ENCODE measurements at places on chromosomes 3 and 15. TPM values are rescaled to one million over a fixed set of nuclear protein-coding genes. Genes with fewer than 3 reads are reported as not detected.

- DNase-seq: no peak
Observed at GRCh38 chr3:185631508-185632206, 45.6 kb downstream of the SENP2 start.

DNA sequence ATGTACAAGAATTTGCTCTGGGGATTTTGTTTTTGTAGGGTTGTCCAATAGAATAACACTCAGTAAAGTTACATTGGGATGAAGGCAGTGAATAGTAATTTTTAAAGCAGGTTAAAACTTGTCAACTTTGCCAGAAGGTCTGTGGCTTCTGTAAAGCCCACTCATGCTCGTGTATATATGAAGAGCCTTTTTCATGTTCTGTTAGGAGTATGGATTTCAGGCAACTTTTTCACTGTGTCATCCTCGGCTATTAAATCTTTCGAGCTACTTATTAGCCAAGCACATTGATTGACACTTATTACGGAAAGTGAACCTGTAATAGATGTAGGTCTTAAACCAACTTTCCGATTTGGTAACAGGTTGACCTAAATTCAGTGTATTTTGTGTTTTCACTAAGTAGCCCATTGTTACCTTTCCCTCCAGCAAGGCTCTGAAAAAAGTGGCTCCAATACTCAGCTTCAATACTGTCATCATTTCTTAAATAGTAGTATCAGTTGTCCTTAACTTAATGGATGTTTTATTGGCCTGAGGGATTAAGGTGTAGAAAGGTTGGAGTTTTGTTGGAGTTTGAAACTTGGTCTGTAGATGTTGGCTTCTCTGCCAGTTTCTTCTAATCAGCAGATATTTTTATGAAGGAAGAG, 1.7 kb downstream of the PAK2 start:
- no peak for DNase-seq

DNA sequence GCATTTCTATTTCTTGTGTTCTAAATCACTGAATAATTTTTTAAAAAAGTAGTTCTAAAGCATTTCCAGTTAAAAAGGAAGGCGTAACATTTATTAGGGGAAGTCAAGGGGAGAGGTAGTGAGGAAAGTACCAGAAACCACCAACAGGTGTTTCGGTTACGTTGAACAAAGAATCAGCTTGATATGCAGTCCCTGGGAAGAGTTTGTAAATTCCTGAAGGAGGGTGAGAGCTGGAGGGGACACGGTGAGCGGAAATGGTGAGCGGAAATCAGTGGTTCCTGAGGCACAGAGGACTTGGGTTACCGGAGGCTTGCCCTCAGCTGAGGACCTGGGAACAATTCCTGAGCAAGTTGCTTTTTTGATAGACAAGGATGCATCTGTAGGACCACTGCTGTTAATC, 17.8 kb downstream of the MAP2K1 start:
- no peak for DNase-seq

EIF3J gene
- 121 TPM for total RNA-seq

GRCh38 chr15:39411102-39411989, 169.5 kb upstream of the THBS1 start:
- no peak for DNase-seq

DNA sequence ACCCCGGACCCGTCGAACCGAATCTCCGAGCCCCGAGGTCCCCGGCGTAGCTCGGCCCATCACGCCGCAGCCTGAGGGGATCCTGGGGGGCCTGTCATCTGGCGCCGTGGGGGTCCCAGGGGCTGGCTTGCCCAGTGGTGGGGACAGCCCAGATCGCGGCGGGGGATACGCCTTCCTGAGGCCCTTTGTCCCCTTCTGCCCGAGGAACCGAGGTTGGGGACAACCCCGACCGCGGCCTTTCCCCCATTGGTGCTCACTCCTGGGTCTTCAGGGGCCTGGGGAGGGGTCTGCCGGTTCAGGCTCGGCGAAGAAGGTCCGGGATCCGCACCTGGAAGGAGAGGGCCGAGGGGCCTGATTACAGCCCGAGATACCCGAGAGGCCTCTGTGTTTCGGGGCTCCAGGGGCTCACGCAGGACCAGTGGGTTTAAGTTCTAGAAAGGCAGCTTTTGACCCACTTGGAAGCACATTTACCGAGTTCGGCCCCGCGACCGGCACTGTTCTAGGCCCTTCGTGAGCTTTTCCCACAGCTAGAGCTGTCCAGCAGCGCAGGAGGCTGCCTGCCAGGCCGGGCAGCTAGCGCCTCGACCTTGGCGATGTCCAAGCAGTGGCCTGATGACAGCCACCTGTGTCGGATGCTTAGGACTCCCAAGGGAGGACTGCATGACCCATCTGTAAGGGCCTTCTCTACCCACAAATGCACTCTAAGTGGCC, 504 bp downstream of the ABHD2 start:
- DNase-seq: peak; percentile 64

GRCh38 chr15:31162721-31163510, 61.4 kb upstream of the TRPM1 start:
- no peak for DNase-seq

DNA sequence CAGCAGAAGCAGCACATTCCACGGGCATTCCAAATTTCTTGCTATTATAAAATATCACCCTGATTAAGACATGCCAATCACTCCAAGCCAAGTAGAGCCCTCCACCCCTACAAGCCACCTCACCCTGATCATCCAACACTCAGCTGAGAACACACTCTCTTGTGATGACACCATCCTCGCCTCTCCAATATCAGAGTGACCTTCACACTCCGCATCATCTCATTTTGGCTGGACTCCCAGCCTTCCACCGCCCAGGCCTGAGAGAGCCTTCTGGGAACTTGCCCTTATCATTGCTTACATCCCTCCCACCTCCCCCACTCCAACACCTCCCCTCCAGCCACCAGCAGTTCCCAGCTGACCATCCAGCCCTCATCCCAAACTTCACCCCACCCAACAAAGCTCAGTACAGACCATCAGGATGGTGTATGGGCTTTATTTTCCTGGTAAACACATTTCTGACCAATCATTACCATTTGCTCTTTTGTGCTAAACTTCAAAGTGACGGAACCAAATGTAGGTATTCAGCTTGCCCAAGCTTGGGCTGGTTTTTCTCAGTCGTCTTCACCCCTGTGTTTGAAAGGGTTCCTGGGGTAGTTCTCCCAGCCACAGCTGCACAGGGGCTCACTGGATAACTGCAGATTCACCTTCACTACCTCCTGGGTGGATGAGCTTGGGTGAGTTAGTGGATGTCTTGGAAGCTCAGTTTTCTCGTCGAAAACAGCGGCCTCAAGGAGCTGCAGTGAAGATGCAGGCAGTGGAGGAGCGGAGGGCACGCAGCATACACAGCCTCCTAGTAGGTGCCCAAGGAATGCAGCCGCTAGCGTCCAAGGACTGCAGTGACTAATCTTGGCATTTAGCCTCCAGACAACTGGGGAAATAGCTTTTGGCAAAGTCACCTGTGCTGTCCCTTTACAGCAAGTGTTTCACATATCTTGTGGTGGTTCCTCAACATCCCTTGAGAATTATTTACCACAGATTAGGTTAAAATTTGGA, 115.1 kb downstream of the LIPC start:
- DNase-seq: no peak
